Amygdala (tissue), 56 donors: ENCODE measurements at places on chromosomes 11 and 22.

DNA sequence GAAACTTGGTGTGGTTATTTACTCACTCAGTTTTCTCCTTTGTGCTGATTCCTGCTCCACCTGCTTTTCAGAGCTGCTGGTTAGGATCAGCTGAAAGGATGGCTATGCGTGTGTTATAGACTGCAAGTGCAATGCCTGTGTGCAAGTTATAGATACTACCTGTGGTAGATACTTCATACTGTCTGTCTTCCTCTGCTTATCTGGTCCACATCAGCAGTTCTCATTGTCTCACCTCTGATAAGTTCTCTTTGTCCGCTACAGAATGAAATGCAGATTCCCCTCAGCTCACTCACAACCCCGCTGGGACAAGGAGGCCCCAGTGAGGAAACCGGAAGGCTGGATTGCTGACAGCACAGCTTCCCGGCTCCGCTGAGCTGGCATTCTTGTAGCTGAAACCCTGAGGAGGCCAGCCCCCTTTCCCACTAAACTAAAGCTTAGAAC, 37.5 kb upstream of the LYVE1 start:
- DNase-seq = no peak

- no peak for DNase-seq
These were observed 22.0 kb downstream of the OOSP3 start for GRCh38 chr11:59900366-59901126.

GRCh38 chr22:18115906-18116371, 5.3 kb downstream of the TUBA8 start:
- DNase-seq = no peak

- no peak for DNase-seq
These were observed 69.7 kb downstream of the PRMT3 start for GRCh38 chr11:20457001-20457799.

- no peak for DNase-seq
These were observed 1.1 kb upstream of the RASSF10 start for GRCh38 chr11:13008061-13008435.

- no peak for DNase-seq
These were observed 78.5 kb upstream of the PITPNB start for GRCh38 chr22:27997538-27997937.

- DNase-seq = no peak
These were observed 114.9 kb upstream of the E2F8 start for GRCh38 chr11:19355601-19356000.

- DNase-seq = no peak
These were observed 143.0 kb downstream of the DBX1 start for GRCh38 chr11:20017320-20017719.

DNA sequence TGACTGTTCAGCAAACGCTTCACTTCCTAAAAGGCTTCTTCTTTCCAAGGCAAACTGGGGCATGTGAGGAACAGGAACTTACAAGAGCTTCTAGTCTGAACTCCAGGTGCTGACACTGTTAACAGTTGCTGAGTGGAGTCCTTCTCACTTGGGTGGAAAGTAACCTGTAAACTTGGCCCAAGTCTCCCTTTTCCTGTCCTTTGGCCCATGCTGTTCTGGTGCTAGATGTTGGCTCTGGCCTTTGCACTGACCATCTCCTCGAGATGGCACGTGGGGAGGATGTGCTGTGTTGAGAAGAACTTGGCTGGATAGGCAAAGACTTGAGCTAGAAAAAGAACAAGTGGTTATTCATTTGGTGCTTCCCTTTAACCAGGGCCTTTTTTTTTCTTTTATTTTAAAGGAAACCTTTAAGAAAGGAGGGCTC, 53.6 kb downstream of the PTPRJ start:
- no peak for DNase-seq

DNA sequence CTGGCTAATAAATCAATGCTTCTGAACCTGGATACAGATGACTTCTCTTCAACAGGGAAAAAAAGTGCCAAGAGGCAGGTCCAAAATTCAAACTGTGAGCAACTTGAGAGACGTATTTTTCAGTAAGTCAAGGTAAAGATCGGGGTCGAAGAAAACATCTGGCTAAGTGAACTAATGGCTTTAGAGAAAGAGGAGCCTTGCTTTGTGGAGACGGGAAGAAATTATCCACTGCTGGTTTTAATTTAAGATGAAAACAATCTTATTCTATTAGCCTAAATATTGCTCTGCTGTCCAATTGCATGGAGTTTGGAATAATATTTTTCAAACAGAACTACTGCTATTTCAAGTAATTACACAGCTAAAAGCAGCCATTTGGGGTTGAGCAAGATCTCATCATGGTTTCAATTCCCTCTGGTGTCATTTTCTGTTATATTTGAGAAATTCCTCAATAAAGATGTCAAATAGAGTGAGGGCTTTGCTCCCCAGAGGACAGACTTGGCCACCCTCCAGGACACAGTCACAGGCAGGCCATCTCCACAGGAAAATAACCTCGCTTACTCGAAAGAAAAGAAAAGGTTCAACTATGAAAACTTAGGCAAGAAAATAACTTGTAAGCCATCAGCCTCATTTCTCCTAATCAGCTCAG, 29.8 kb downstream of the SCUBE1 start:
- DNase-seq = no peak

- no peak for DNase-seq
These were observed 573.6 kb downstream of the BUD13 start for GRCh38 chr11:116199182-116199581.

DNA sequence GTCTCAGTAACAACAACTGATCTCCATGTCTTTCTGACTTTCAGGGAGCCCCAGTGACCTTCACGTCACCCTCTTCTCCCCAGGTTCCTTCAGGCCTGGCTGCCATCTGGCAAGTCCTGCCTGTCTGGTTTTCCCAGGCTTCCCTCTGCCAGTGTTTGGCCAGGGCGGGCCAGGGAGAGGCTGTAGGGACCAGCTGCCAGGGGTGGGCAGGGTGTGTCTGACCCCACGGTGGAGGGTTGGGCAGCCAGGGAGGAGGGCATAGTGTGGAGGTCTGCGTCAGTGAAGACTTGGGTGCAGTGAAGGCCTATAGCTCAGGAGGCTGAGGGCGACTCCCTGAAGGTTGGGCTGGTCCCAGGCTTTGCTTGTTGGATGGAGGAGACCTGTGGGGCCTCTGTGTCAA, 11.9 kb upstream of the MRGPRX2 start:
- no peak for DNase-seq

DNA sequence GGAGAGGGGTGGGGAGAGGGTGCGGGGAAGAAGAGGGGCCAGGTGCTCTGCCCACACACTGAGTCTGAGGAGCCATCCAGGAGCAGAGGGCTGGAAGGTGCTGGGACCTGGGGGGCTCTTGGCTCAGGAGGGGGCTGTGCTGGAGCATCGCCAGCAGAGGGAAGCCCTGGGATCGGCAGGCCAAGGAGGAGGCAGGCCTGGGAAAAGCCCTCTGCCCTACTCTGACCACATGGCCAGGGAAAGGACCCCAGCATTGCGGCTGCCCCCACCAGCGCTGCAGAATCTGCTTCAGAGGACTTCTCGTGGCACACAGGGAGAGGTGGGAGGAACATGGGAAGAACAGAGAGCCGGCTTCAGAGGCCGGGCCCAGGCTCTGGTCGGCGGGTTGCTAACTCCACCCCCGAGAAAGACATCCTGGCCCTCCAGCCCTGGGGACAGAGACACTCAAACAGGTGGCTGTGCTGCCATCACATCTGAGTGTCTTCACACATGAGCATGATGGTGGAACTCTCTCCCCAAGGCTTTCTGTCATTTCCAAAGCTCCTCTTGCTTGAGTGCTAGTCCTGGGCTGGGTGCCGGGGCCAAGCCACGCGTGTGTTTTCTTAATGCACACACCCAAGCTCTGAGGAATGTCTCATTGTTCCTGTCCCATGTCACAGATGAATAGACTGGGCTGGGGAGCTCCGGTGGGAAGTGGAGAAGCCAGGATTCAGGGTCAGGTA, 1378.0 kb downstream of the BRD1 start:
- DNase-seq = no peak

DNA sequence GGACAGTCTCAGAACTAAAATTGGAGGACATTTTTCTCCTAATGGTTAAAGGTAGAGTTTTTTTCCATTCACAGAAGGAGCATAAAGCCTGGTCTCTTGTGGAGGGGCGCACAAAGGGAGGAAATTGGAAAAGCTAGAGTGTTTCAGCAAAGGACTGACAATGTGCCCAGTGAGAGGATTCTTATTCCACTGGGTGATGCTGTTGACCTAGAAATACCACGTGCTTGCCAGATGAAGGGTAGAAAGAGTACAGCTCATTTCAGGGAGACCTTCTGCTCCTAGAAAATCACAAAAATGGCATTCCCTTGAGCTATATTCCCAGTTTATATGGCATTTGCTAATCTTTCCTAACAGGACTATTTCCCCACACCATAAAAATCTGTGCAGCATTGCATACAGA, 21.1 kb downstream of the MS4A6E start:
- no peak for DNase-seq

GRCh38 chr11:63917692-63918506, 935 bp upstream of the RCOR2 start:
- peak; percentile 54 for DNase-seq

- DNase-seq = no peak
These were observed 673 bp upstream of the SHANK2 start for GRCh38 chr11:71252770-71253730.

DNA sequence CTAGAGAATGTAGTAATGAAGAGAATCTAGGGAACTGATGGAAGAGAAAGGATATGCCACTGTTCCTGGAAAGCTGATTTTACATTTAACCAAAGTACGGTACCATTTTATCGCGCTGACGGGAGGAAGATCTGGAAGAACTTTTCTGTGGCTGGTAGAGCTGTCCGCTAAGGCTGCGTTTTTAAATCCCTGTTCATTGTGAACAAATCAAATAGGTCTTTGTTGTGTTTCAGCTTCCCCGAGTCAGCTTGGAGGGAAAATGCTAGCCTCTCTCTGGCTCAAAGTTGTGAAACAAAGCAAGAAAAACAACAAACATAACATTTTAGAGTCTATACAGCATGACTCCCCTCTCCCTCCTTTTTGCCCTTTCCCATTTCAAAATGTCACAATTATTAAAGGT, 34.4 kb downstream of the FBXO7 start:
- DNase-seq = no peak

- DNase-seq = no peak
These were observed 299.3 kb upstream of the DDI1 start for GRCh38 chr11:103737037-103737622.

GRCh38 chr11:66100272-66101065, 30.4 kb downstream of the PACS1 start:
- DNase-seq = peak; percentile 56

DNA sequence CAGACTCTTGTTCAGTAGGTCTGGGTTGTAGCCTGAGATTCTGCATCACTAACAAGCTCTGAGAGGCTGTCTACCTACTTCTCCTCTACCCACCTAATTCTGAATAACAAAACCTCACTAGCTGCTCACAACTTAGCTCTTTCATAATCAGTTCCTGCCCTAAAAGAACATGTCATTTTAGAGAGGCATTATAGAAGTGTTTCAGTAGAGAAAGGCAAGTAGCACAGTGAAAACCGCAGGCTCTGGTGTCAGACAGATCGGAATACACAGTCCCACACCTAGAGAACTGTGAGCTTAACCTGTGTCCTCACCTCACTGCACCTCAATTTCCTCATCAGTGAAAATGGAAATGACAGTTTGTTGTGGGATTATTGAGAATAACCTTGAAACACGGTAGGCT, 1337.6 kb upstream of the TENM4 start:
- DNase-seq = no peak

- DNase-seq = no peak
These were observed 24.2 kb downstream of the MED15 start for GRCh38 chr22:20531404-20532201.

GRCh38 chr11:3219281-3219892, 774 bp upstream of the MRGPRG start:
- no peak for DNase-seq

DNA sequence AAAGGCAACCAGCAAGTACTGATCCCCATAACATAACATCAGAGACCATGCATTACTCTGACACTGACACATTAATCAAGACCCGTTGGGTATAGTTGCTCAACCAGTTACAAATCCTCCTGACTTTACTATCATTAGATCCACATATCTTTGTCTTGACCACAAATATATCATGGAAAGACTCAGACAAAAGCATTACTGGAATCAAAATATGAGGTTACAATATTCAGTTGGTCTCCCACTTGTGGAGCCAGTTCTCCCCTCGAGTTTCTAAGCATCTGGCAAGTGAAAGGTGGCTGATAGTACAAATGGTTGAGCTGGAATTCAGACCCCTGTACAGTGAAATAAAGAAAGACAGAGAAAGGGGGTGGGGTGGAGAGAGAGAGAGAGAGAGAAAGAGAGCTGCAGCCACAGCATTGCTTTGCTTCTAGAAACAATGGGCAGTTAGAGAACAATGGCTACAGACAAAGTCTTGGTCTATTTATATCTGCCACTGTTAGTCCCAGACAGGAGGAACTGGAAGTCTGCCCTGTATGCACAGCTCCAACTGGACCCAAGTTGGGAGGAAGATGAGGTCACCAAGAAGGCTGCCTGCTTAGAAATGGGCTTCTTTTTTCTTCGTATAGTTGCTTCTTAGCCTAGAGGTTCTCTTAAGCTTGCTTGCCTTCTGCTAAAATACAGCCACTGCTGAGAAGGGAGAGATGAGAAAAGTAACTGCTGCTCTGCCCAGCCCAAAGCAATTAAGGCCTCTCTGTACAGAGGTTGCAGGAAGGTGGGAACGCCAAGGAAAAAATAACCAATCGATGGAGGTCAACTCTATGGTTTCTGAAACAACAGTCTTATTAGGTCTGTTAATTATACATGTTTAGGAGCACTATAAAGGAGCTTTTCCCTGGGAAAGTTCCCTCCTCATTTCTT, 85.5 kb downstream of the ETS1 start:
- DNase-seq = no peak

DNA sequence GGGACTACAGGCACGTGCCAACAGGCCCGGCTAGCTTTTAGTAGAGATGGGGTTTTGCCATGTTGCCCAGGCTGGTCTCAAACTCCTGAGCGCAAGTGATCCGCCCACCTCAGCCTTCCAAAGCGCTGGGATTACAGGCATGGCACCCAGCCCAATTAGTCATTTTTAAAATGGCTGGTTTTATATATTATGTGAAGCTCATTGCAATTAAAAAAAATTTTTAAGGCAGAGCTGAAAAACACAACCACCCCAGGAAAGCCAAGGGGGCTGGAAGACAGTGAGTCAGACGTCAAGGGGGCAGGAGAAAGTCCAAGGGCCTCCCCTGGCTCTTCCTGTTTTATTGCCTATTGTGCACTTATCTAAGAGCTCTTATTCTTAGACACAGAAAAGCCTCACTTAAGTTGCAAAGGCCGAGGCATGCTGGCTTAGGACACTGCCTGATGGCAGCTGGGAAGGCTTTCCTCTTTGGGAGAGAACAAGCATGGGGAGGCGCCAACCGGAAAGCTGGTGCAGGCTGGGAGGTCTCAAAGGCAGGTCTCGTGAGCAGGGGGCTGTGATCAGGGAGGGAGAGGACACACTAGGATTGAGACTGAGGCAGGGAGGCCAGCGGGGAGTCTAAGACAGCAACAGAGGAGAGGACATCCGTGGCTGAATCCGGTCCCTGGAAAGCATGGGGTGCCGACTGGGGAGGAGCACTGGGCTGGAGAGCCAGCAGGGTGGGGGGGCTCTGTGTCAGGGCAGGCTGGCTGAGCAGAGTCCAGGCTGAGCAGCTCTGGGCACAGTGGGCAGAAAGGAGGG, 11.1 kb upstream of the OSM start:
- DNase-seq = peak; percentile 43

- no peak for DNase-seq
These were observed 26.7 kb upstream of the PRSS23 start for GRCh38 chr11:86773513-86774252.

- no peak for DNase-seq
These were observed 25.0 kb upstream of the CACNG2 start for GRCh38 chr22:36728505-36728904.

GRCh38 chr11:128400382-128401203, 186.8 kb downstream of the ETS1 start:
- no peak for DNase-seq

GRCh38 chr22:24185001-24185500, 3.8 kb downstream of the SUSD2 start:
- DNase-seq = no peak
